Stimulated activated CD8-positive, alpha-beta memory T cell treated with anti-CD3 and anti-CD28 coated beads, Interleukin-15, amount 100 ng/mL, for 24 hours (primary cell): ENCODE measurements at places on chromosomes 12 and 14.

GRCh38 chr12:92403210-92404175 lies 257.8 kb upstream of the BTG1 start:
- no peak for DNase-seq

DNA sequence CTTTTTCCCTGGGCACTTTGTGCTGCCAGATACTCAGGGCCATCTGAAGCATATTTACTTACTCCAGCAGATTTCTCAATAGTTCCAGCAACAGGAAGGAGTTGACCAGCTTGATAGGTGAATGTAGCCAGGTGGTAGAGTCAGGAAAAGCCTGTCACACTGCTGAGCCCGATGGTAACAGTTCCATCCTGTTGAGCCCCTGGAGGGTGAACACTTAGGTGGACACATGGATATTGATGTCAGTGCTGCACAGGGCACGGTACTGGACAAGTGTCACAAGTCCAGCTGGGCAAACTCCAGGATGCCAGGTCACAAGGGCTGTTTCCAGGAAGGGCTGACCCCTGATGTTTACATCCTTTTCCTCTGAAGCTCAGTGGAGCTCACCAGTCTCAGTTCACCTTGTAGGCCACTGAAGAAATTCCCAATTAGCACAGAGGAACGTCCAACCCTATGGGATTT lies 2.3 kb upstream of the SMOC1 start:
- no peak for DNase-seq

DNA sequence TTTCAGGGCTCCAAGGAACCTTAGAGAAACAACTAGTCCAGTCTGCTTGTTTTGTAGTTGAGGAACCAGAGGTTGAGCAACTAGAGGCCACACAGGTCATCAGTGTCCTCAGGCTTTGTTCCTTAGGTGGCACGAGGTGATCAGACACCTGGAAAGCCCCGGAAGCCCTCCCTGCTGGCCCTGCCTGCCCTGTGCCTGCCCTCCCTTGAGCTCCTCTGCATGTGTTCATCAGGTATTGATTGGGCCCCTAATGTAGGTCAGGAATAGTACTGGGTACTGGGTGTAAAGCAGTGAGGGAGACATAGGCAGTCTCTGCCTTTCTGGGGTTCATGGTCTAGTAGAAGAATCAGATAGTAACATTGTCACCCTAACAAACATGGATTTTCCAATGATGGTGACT lies 114.3 kb downstream of the TSPAN9 start:
- DNase-seq: no peak

- DNase-seq: no peak
Observed at GRCh38 chr12:22275843-22276242, 58.7 kb downstream of the ST8SIA1 start.

DNA sequence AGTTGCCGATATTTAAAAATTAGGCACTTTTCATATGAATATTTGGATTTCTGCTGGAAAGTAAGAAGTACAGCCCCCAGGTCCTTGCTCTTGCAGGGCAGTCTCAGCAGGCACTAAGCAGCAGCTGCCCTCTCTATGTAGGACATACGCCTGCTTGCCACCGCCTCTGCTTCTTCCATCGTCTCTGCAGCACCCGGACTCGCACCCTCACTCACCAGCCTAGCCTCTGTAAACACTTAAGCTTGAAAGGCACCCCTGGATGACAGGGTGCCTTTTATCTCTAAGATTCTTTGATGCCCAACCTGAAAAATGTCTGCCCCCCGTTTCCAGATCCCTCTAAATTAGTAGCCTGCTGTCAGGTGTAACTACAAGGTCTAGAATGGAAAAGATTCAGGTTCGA lies 19.0 kb downstream of the OTUB2 start:
- no peak for DNase-seq

GRCh38 chr14:51513281-51513680 lies 138.4 kb upstream of the FRMD6 start:
- no peak for DNase-seq

DNA sequence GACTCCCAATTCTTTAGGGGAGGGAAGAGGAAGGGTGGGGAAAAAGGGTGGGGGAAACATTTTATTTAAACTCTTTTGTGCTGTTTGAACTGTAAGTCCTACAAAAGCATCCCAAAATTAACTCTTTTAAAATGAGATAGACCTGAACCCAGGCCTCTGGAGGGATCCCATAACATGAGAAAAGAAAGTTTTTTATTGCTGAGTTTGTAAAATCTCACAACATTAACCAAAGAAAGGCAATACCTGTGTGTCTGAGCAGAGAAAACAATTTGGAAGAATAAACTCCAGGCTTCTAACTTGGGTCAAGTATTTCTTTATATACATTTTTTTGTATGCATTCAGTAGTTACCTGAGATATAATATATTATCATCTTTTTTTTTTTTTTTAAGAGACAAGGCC lies 107.1 kb downstream of the KSR2 start:
- no peak for DNase-seq

GRCh38 chr12:47878918-47879481 lies 25.8 kb downstream of the VDR start:
- no peak for DNase-seq

DNA sequence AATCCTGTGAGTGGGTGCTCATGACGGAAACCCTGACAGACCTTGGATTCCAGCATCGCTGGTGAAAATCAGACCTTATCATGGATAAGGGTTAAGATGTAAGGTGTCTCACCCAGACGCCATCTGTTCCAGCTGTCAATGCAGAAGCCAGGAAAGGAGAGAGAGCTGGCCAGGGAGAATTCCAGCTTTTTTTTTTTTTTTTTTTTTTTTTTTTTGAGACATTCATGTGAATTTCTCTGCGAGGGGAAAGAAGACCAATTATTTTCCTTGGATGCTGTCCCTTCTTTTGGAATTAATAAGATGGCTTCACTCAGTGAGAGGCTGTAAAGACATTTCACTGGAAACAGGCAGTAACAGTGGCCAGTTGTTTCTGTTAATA lies 1.8 kb downstream of the TRAF3 start:
- no peak for DNase-seq

DNA sequence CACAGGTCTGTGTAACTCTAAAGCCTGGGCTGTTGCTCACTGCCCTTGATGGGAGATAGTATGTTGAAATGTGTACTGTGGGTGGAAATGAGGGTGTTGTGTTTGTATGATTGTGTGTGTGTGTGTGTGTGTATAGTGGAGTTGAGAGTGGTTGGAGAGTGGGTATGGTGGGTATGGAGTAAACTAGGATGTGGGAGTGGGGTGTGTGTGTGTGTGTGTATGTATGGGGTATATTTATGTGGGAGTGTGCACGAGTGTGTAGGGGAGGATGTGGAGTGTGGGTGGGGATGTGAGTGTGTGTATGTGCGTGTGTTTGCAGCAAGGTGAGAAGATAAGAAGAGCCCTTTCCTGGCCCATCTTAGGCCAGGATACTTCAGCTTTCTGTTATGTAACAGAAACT lies 22.3 kb downstream of the RPH3A start:
- no peak for DNase-seq

DNA sequence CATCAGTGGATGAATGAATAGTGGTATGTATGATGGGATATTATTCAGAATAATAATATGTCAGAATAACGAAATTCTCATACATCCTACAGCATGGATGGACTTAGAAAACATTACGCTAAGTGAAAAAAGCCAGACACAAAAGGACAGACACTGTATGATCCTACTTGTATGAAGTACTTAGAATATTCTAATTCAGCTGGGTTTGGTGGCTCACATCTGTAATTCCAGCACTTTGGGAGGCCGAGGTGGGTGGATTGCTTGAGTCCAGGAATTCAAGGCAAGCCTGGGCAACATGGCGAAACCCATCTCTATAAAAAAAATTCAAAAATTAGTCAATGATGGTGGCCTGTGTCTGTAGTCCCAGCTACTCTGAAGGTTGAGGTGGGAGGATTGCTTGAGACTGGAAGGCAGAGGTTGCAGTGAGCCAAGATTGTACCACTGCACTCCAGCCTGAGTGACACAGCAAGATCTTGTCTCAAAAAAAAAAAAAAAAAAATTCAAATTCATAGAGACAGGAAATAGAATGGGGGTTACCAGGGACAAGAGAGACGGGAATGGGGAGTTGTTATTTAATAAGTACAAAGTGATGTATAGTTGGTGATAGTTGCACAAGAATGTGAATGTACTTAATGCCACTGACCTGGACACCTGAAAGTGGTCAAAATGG lies 132.3 kb downstream of the CHST11 start:
- DNase-seq: no peak
